ENCODE measurements at places on chromosomes 12 and 14.

- H3K27ac ChIP-seq: no peak overlapping the region
- H3K27me3 ChIP-seq: no peaks in the 10 kb centered on the region
- DNase-seq: no peak
- H3K4me3 ChIP-seq: no peak overlapping the region
- peaks cover 13% of the 10 kb centered on the region for H3K36me3 ChIP-seq
These were observed 8.2 kb upstream of the BATF start for GRCh38 chr14:75513911-75514672.

DNA sequence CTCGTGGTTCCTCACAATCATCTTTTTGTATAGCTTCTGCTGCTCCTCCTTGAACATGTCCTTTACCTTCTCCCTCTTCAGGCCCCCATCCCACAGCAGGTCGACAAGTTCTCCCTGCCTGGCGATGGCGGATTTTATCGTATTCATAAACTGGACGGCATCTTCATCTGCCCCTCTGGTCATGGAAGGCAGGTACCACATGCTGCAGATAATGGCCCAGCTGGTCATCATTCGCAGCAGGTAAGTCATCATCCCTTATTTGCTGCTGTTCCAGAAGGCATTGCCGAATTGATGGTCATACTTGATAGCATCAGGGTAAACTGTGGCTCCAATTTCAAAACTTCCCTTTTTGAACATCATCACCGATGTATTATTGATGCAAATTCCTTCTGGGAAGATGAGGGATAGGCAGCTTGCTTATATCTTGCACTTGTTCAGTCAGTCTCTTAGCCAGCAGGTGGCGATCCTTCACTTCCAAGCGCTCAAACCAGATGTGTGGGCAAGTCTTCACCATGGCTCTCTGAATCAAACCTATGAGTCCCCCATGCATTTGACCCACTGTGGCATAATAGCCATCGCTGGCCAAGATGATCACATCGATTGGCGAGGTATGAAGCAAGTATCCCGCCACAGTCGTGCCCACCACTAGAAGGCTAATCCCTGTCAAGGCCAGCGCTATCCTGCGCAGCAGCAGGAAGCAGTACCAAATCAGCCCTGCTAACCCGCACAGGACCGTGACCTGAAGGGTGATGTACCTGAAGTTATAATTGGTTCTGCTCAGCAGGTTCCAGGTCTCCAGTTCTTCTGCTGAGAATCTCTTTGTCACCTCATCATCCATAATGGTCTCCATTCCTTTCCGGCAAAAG lies 381.5 kb upstream of the STXBP6 start:
- no peak for DNase-seq
- H3K27ac ChIP-seq: no peak overlapping the region
- no peak overlapping the region for H3K4me3 ChIP-seq
- H3K27me3 ChIP-seq: no peaks in the 10 kb centered on the region
- no peaks in the 10 kb centered on the region for H3K36me3 ChIP-seq

DNA sequence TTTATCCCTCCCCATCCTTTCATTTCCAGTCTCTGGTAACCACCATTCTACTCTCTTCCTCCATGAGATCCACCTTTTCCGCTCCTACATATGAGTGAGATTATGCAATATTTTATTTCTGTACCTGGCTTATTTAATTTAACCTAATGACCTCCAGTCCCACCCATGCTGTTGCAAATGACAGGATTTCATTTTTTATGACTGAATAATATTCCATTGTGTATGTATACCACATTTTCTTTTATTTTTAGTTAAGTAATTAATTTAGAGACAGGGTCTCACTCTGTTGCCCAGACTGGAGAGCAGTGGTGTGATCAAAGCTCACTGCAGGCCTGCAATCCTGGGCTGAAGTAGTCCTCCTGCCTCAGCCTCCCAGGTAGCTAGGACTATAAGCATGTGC lies 2.6 kb downstream of the LRRK2 start:
- H3K36me3 ChIP-seq: no peaks in the 10 kb centered on the region
- H3K4me3 ChIP-seq: no peak overlapping the region
- no peak for DNase-seq
- H3K27ac ChIP-seq: no peak overlapping the region
- H3K4me1 ChIP-seq: peaks cover 16% of the 10 kb centered on the region
- peaks cover 38% of the 10 kb centered on the region for H3K27me3 ChIP-seq

GRCh38 chr12:83057436-83057835 lies 370.7 kb downstream of the TMTC2 start:
- H3K36me3 ChIP-seq: no peaks in the 10 kb centered on the region
- H3K4me1 ChIP-seq: no peaks in the 10 kb centered on the region
- no peaks in the 10 kb centered on the region for H3K27me3 ChIP-seq

DNA sequence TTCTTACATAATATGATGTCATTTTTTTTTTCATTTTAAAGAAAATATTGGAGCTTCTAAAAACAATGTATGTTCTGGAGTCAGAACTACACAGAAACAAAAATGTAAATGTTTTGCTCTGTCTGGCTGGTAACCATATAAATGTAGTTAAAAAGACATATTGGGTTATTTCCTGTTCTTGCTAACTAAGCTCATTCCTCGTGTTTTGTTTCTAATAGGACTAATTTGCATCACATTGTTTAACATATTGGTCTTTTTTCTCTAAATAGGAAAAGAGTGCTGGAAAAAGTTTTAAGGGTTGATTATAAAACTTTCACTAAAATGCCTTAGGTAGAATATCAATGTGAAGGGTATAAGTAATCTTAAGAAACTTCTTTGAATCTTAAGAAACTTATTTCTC lies 221.3 kb downstream of the SLC6A15 start:
- H3K27me3 ChIP-seq: no peaks in the 10 kb centered on the region
- H3K4me1 ChIP-seq: no peaks in the 10 kb centered on the region
- no peak for DNase-seq
- H3K27ac ChIP-seq: no peak overlapping the region
- no peaks in the 10 kb centered on the region for H3K36me3 ChIP-seq

DNA sequence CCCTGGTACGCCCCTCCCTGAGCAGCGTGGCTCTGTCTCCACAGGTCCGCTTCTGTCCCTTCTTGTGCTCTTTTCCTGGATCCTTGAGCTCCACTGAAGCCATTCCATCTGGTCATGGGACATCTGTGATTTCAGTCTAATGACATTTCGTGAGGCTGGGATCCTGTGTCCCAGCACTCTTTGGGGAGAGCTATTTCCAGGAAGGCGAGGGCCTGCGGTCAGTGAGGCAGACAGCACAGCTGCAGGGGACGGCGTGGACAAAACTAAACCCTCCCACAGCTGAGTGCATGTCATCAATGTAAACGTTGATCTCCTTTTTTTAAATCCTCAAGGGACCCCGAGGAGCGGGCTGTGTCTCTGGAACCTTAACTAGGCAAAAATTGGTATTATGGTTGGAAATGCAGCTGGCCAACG lies 127.7 kb downstream of the DACT1 start:
- DNase-seq: no peak
- no peak overlapping the region for H3K27ac ChIP-seq
- peaks cover 8% of the 10 kb centered on the region for H3K27me3 ChIP-seq
- no peaks in the 10 kb centered on the region for H3K4me1 ChIP-seq

DNA sequence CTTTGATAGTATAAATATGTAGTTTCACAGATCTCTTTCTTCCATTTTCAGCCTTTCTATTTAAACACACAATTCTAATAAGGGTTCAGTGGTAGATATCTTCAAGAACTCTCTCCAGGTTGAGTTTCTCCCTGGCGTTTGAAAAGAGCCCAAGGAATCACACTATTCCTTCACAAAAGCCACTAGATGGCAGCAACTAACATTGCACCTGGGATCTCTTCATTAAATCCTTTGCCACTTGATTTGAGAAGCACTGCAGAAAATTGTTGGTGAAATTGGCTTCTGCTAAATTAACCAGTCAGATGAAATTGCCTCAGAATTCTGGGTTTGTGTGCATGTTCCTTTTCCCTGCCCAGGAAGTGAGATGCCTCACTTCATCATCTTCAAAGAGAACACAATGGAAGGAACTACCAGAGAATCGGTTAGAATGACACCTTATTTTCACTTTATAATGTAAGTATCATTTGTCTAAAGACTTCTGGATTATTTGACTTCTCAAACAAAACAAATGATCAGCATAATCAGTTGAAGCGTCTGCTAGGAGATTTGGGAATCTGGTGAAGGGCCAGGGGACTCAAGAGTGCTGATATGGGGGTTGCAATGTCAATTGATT lies 6.8 kb downstream of the CCDC198 start:
- H3K36me3 ChIP-seq: no peaks in the 10 kb centered on the region
- H3K27ac ChIP-seq: no peak overlapping the region
- H3K27me3 ChIP-seq: peaks cover 21% of the 10 kb centered on the region

- H3K36me3 ChIP-seq: no peaks in the 10 kb centered on the region
- H3K27me3 ChIP-seq: peaks cover 19% of the 10 kb centered on the region
- H3K4me3 ChIP-seq: no peak overlapping the region
- no peak for DNase-seq
These were observed 151.4 kb upstream of the CPSF6 start for GRCh38 chr12:69087986-69088385.

DNA sequence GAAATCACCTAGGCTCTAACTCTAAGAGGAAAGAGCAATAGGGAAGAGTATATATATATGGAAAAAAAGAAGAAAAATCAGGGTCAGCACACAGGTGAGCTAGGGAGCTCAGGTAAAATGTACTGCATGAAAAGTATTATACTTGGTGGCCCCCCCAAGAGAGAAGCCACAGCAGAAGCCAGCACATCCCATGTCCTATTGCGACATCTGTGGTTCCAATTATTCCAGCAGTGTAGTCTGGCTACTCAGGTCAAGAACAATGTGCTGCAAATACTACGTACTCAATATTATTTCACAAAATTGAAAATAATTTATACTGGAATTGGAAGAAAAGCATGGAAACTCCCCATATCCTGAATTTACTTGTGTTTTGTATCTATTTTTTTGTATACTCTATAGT lies 85.5 kb downstream of the CEP83 start:
- H3K36me3 ChIP-seq: peaks cover 34% of the 10 kb centered on the region
- DNase-seq: no peak
- peaks cover 8% of the 10 kb centered on the region for H3K4me1 ChIP-seq
- no peak overlapping the region for H3K27ac ChIP-seq
- H3K27me3 ChIP-seq: no peaks in the 10 kb centered on the region

DNA sequence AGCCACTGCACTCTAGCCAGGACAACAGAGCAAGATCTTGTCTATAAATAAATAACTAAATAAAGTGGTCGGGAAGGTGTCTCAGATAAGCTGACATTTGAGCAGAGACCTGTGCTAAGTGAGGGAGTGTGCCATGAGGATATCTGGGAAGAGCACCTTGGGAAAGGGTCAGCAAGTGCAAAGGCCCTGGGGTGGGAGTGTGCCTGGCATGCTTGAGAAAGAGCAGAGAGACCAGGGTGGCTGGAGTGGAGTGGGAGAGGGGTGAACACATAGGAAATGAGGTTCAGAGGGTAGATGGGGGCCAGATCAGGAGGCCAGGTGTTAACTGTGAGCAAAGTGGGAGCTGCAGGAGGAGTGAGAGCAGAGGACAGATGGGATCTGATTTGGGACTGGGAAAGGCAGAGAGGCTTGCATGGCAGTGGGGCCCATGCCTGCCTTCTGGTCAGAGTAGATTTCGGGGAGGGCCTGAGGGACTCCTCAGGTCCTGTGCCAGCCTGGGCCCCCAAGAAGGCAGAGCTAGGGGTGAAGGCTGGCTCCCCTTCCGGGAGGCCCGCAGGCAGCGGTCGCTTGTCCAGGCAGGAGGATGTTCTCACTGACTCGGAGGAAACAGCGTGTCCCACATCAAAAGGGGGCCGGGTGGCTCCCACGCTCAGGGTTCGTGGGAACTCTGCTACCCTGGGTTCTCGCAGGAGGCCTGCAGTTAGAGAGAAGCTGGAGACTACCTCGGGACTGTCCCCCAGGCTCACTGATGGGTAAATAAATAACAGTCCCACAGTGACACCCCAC lies 32.6 kb downstream of the DTX1 start:
- peaks cover 56% of the 10 kb centered on the region for H3K4me1 ChIP-seq
- H3K4me3 ChIP-seq: peak overlapping the region; percentile 43
- peaks cover 2% of the 10 kb centered on the region for H3K27me3 ChIP-seq
- no peaks in the 10 kb centered on the region for H3K36me3 ChIP-seq
- DNase-seq: peak; percentile 69
- H3K27ac ChIP-seq: peak overlapping the region; percentile 82

- H3K4me1 ChIP-seq: no peaks in the 10 kb centered on the region
- H3K27ac ChIP-seq: no peak overlapping the region
- DNase-seq: no peak
- H3K36me3 ChIP-seq: no peaks in the 10 kb centered on the region
These were observed 22.6 kb upstream of the PKP2 start for GRCh38 chr12:32918890-32919801.

- H3K27me3 ChIP-seq: no peaks in the 10 kb centered on the region
- H3K4me3 ChIP-seq: no peak overlapping the region
- H3K27ac ChIP-seq: no peak overlapping the region
- DNase-seq: no peak
These were observed 292.1 kb upstream of the CLEC14A start for GRCh38 chr14:38547961-38548490.

DNA sequence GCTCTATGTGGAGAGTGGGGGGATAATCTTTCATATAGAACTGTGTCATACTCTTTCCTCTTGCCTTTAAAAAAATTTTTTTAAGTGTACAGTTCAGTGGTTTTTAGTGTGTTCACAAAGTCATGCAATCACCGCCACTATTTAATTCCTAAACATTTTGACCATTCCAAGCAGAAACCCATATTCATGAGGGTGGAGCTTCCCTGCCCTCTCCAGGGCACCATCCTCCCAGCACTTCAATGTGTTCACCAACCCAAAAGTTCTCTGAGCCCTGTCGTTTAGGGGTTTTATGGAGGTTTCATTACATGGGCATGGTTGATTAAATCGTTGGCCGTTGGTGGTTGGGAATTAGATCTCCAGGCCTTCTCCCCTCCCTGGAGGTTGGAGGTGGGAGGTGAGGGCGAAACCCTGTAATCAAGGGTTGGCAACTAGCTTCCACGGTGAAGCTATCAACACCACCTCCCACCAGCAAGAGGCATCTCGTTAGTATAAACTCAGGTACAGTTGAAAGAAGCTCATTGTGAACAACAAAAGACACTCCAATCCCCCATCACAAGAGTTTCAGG lies 42.8 kb upstream of the WNK1 start:
- DNase-seq: no peak
- peaks cover 18% of the 10 kb centered on the region for H3K4me1 ChIP-seq
- no peaks in the 10 kb centered on the region for H3K27me3 ChIP-seq
- no peak overlapping the region for H3K4me3 ChIP-seq

- H3K27me3 ChIP-seq: peaks cover 12% of the 10 kb centered on the region
- no peak overlapping the region for H3K27ac ChIP-seq
- H3K36me3 ChIP-seq: no peaks in the 10 kb centered on the region
- H3K4me3 ChIP-seq: no peak overlapping the region
- no peak for DNase-seq
These were observed 254.4 kb upstream of the CCDC196 start for GRCh38 chr14:66231820-66232219.

DNA sequence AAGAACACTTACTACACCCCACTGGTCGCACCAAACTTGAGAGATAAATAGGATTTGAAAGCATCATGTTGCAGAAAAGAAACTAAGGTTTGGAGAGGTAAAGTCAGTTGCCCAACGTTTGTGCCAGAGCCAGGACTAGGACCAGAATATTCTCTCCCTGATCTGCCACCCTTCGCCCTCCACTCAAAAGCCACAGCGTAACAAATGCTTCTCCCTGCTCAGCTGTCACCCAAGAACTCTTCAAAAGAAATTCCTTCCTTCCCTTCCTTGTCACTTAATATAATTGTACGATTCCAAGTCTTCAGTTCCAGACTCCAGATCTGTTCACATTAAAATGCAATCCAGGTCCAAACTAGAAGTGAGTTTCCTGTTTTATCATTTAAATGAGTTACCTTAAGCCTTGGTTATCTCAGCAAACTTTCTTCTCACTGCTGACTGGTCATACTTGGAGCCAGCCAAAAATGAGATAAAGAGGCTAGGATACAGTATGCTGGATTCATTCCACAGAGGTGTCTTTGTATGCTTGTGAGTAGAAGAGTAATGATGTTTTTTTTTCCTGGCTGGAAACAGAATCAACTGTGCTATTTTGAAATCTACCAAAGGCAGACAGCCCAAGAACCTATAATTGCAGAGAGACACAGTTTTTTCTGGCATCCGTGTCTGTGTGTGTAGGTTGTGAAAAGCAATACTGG lies 12.8 kb upstream of the PPFIBP1 start:
- no peak for DNase-seq
- no peak overlapping the region for H3K27ac ChIP-seq
- H3K36me3 ChIP-seq: peaks cover 5% of the 10 kb centered on the region
